ENCODE measurements at places on chromosomes 2 and 18. TPM values are rescaled to one million over a fixed set of nuclear protein-coding genes. Genes with fewer than 3 reads are reported as not detected.

The EIPR1 gene
- 19.9 TPM for total RNA-seq

The TEX44 gene
- not detected for total RNA-seq

The DQX1 gene
- 0.26 TPM for total RNA-seq

The CXCR4 gene
- total RNA-seq: not detected

The NYAP2 gene
- total RNA-seq: not detected

The CCDC141 gene
- not detected for total RNA-seq

The FTCDNL1 gene
- total RNA-seq: 0.76 TPM

The GRB14 gene
- total RNA-seq: 0.83 TPM
